ENCODE measurements at places on chromosomes 3 and 15.
A peak's percentile ranks its signal among the peaks of the same experiment; 100 is the strongest.

DNA sequence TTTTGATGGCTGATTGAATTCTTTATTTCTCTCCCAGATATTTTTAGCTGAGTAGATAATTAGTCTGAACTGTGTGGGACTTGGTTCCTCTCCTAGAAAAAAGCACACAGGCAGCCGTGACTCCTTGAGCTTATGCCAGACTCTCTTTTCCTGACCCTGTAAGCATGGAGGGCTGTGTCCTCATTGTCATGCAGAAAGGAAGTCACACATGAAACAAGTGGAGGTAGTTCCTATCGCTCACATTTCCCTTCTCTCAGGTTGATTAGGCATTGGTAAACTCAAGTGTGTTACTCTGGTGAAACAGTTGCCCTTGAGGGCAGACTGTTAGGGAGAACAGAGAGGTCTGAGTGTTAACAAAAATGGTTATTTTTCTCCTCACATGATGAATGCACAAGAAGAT, 6.3 kb upstream of the RTP4 start:
- no peak for DNase-seq

DNA sequence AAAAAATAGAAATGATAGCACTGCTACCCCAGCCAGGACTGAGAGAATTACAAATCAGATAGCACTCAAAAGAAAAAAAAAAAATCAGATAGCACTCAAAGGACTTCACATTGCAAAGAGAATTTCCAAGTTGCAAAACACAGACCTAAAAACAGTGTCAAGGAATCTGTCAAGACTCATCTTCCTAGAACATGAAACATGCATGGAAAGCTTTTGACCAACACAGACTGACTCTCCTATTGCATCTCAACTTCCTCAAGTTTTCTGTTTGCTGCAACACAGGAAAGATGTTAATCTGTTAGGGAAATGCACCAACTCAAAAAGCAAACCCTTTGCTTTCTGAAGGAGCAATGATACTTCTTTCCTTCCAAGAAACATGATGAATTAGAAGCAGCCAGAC, 42.3 kb downstream of the RAB27A start:
- no peak for DNase-seq

DNA sequence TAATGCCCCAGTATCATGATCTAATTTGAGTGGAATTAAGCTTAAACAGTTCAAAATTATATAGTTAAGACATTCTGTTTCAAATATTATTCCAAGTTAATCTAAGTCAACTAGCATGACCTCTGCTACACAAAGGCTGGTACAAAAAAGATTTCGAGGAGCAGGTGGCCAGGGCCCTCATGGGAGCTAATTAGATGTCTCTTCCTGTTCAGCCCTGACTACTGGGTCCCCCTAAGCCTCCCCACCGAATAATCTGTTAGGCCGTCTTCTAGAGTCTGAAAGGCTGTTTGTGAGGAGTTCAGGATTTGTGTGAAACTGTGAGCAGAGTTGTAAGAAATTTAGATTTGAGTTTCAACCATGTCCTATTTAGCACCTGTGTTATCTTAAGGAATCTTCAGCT, 75.4 kb downstream of the PPM1L start:
- DNase-seq = no peak

- DNase-seq = no peak
Observed at GRCh38 chr3:32733631-32734229, 48.7 kb downstream of the CNOT10 start.

- DNase-seq = peak; percentile 24
Observed at GRCh38 chr3:196127308-196128040, 45.6 kb upstream of the TFRC start.

GRCh38 chr3:174125267-174125824, 727.8 kb downstream of the NLGN1 start:
- DNase-seq = no peak

Measured in stimulated activated CD4-positive, alpha-beta T cell treated with anti-CD3 and anti-CD28 coated beads, Interleukin-2, amount 100 ng/mL, for 24 hours (primary cell).